ENCODE measurements at places on chromosomes 4 and X. TPM values are rescaled to one million over a fixed set of nuclear protein-coding genes. Genes with fewer than 3 reads are reported as not detected.

DNA sequence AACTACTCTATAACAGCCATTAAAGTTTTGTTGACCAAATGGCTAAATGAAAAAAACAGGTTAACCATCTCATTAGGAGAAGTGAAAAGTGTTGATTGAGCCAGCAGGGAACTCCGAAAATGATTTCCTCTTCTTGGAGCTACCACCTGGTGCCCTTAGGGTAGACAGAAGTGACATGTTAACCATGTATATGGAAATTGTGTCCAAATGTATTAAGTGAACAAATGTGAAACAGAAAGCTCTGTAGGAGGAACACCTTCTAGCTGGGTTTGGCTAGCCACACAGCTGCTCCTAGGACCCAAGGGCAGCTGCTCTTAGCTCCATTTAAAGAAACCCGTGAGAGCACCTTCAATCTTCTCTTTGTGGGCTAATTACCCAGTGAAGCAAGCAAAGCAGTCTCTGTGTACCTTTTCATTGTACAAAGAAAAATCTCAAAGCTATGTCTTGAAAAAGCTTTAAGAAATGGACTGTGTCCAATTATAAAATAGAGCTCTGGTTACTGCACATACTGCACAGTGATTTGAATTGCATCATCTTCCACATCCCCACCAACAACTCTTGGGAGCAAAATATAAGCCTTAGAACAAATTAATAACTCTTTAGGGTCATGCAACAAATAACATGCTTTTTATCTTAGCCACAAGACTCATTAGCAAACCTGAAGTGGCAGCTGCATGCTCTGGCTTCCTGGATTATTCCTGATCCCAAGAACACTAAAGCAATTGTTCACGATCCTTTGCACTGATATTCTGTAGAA lies 59.2 kb upstream of the PARM1 start:
- DNase-seq = no peak

DNA sequence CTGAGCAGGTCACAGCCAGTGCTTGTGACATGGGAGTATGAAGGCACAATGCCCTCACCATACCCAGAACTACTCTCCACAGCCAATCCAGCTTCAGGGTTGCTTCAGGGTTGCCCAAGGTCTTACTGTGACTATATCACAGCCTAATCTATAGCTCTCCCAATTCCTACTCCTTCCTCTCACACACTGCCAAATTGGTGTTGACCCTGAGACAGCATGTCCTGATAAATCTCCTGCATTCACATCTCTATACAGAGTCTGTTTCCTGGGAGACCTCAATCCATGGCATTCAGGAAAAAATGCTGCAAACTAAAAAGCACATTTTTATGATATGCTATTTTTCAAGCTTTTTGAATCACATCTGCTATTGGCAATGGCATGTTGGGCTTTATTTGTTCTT lies 456.7 kb downstream of the GRID2 start:
- DNase-seq = no peak

DNA sequence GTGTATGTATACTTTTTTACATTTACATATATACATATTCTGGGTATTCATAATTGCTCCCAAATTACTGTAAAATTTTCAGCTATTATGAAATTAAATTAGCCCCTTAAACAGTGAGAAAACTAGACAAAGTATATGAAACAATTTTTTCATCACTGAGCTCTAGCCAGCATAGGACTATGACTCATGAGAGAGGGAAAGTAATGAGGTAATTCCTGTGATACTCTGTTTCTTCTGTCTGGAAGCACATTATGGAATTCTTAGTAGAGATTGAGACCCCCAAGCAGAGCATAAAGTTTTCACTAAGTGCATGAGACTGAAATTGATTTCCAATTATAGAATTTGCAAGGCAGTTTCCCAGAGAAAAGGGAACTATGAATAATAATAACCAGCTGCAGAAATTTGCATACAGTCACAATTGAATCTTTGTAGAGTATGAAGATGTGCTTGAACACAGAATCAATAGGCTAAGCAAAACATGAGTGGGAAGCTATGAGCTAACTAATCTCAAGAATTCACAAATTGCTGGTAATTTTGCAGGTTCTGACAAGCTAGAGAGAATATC lies 779.3 kb downstream of the ARAP2 start:
- DNase-seq = no peak

- DNase-seq = no peak
These were observed 14.0 kb downstream of the PF4 start for GRCh38 chr4:73967866-73968265.

DNA sequence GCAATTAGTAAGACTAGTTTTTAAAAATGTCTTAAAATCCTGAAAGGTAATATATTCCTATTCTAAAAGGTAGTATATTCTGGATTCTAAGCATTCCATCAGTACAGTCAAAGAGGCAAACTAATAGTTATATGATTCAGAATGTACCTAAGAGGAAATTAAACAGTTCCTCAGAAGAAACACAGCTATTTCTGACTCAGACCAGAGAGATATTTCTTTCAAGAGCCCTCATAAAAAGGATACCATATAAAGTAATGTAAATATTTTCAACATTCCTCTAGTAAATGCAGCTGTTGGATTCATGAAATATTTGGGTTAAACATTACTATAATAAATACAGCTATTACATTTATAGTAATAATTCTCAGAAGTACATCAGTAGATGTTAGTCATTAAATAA lies 358.3 kb downstream of the MAGEB5 start:
- DNase-seq = no peak

DNA sequence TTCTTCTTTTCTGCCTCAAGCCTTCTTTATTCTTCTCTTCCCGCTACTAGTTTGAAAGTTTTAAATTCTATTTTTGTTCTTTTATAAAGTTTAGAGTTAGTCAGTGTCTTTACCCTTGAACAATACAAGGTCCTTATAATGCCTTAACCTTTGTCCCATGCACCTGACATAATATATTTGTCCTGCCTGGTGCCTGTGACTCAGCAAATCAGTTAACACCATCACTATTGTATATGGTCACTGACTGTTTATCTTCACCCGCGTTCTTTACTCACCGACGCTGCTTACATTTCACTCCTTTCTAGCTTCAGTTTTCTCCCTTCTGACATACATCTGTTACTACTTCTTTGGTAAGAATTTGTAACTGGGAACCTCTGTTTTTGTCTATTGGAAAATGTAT lies 5.7 kb downstream of the SMIM20 start:
- no peak for DNase-seq

GRCh38 chrX:3666975-3667374 lies 46.5 kb downstream of the PRKX start:
- no peak for DNase-seq

DNA sequence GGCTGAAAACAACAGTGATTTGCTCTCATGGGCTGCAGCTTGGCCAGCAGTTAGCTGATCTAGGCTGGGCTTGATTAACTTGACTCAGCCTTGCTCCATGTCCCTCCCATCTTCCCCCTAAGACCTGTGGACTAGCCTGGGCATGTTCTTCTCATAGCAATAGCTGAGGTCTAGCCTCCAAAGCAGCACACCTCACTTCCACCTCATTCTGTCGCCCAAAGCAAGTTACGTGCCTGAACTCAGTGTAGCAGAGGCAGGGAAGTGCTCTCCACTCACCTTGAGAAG lies 62.2 kb downstream of the EVC start:
- DNase-seq = no peak

DNA sequence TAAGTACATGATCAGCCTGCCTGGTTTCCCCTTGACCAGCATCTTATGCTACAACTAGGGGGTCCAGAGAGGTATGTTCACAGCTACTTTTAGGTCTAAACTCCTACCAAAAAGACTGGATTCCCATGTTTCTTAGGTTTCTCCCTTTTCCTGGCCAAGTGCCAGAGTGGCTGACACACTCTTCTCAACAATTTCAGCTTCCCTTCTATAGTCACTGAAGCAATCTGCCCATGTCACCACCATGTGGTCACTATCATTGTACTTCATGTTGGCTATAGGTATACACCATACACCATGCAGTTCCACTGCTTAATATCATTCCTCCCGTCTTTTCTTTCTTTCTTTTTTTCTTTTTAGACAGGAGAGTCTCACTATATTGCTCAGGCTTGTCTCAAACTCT lies 66.9 kb downstream of the KLHL13 start:
- no peak for DNase-seq

DNA sequence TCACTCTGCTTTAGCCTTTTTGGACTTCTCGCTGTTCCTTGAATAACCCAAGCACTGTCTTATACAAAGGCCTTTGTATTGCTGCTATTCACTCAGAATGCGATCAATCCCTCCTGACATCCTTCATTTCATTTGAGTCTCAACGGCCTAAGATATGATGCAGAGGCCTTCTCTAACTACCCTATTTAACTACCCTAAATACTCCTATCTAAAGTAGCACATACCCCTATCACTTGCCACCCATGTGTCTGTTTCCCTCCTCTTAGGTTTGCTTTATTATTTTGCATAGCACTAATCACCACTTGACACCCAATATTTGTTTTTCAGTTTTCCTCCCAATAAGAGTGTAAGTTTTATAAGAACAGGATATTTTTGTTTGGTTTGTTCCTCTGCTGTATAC lies 42.3 kb upstream of the ACSL4 start:
- DNase-seq = no peak

DNA sequence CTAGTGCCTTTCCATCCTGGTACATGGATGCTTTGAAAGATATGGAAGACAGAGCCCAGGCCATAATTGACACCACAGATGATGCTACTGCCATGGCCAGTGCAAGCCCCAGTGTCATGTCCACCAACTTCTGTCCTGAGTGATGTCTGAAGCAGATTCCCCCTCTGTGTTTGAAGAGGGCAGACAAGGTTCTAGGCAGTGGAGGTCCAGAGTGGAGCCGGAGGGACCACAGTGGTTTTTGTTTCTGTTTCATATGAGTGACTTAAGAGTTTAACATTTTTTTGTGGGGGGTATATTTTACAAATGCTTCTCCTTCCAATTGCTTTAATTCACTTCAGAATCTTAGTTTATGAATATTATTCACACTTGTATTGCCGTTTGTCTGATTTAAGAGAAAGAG lies 6.0 kb upstream of the MAGEC1 start:
- DNase-seq = no peak

Gene MAML3
- 2.6 TPM for total RNA-seq

Gene MAGEC2
- not detected for total RNA-seq

Gene CXCL9
- not detected for total RNA-seq

Gene UGT2B28
- total RNA-seq = not detected

Gene SLC9B1
- 2.5 TPM for total RNA-seq

Gene TRPC5OS
- total RNA-seq = not detected

Gene MSANTD1
- total RNA-seq = 3.4 TPM
